ENCODE measurements at places on chromosomes 7 and 10. TPM values are rescaled to one million over a fixed set of nuclear protein-coding genes. Genes with fewer than 3 reads are reported as not detected.

- DNase-seq = no peak
These were observed 124.3 kb downstream of the NEURL1 start for GRCh38 chr10:103617602-103618385.

- no peak for DNase-seq
These were observed 267.5 kb upstream of the HABP2 start for GRCh38 chr10:113285305-113285704.

- no peak for DNase-seq
These were observed 63.9 kb downstream of the TMEM209 start for GRCh38 chr7:130141161-130141883.

GRCh38 chr7:136526408-136527105 lies 341.9 kb upstream of the CHRM2 start:
- DNase-seq = no peak

DNA sequence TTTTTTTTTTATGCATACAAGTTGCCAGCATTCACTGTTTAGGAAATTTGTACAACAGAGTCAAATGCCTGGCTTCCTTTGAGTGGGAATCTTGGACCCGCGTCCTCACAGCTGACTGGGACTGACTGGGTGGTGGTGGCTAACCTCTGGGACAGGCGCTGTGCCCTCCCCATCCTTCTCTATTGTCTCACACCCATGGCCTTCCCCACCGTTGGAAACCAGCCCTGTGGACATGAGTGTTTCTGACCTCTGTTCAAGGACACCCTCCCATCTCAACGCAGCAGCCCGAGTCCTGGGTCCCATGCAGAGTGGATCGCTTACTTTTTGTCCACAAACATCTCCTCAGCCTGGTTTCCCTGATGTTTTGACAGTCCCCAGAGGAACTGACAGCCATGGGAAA lies 125.1 kb upstream of the PPIF start:
- DNase-seq = no peak

- no peak for DNase-seq
These were observed 42.1 kb upstream of the RASGEF1A start for GRCh38 chr10:43308986-43309385.

- no peak for DNase-seq
These were observed at the start of gene CALY for GRCh38 chr10:133336577-133337369. TSS of gene CALY (minus strand) at chr10:133336896. CDS start at chr10:133328989, 7,907 bp downstream.

- DNase-seq = no peak
These were observed 496.4 kb downstream of the KIF20B start for GRCh38 chr10:90197766-90198165.

DNA sequence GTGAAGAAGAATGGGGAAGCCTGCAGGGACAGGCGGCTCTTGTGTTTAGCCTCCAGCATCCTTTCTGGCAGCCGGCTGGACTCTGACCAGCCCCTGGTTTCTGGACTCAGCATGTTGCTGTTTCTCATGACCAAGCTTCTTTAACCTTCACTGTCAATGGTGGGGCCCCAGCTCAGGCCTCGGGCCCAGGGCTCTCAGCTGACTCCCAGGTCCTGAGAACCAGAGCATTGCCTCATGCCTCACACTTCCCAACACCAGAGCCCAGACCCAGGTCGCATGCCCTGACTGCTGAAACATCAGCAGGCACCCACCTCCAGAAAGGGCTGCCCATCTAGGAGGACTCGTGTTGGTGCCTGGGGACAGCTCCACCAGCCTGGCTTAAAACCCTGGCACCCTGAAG lies 34.8 kb upstream of the FGFR2 start:
- DNase-seq = no peak

DNA sequence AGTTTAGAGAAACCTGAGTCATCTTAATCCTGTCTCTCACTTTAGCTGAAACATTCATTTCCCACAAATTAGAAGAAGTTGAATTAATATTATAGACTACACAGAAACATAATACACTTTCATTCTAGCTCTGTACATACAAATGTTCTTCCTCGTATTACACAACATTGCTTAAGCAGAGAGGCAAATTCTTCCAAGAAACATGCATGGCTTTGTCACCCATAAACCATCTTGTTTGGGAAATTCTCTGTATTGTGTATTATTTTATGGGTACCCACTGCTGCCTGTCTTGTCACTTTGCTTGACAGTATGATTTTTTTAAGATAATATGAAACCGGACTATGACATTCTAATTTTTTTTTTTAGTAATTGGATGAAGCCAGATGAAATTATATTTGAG lies 104.0 kb downstream of the SRI start:
- DNase-seq = no peak

DNA sequence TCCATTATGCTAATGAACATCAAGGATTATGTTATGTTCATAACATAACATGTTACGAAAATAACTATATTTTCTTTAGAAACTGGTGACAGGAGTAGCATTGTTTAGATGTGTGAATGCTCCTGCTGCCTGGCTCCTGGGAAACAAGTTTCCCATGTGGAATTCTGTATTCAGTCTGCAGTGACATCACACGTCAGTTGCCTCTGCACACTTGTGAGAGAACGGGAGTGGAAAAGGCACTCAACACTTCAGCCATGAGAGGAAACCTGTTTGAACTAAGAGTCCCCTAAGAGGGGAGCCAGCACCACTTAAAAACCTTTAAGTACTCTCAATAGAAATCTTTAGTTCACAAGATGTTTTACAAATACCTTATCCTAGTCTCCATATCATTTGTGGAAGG lies 140.3 kb upstream of the FAM20C start:
- no peak for DNase-seq

- DNase-seq = peak; percentile 74
These were observed 1.7 kb upstream of the CXCL12 start for GRCh38 chr10:44386546-44387052.

- DNase-seq = no peak
These were observed 319.0 kb downstream of the PLXNA4 start for GRCh38 chr7:132257253-132257652.

DNA sequence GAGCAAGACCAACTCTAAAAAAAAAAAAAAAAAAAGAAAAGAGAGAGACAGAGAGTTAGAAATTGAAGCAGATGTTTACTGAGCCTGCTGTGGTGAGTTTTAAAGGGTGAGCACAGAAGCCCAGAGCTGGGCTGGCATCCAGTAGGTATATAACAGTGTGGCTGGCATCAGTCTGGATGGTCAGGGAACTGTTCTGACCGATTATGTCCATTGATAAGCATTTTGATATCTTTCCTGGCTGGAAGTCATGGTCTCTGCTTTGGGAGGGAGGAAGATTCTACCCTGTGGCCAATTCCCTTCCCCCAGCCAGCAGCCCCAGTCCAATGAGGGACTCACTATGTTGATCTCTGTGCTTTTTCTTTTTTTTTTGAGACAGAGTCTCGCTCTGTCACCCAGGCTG lies 65.2 kb upstream of the PODXL start:
- DNase-seq = no peak

DNA sequence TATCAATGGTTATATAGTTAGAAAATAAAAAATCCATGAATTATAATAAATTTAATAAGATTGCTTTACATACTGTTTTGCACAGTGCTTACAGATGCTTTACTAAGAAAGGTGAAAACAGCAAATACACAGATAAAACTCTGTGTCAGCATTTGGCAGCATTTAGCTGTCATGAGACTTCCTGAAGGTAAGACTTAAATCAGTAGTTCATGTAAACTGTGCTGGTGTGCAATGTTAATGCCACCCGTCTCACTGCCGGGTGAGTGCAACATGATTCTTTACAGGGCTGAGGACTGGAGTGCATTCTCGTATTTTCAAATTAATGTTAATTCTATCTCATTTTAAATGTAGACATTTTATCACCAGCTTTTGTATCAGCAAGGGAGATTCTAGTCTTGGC lies 326.2 kb upstream of the POT1 start:
- no peak for DNase-seq

DNA sequence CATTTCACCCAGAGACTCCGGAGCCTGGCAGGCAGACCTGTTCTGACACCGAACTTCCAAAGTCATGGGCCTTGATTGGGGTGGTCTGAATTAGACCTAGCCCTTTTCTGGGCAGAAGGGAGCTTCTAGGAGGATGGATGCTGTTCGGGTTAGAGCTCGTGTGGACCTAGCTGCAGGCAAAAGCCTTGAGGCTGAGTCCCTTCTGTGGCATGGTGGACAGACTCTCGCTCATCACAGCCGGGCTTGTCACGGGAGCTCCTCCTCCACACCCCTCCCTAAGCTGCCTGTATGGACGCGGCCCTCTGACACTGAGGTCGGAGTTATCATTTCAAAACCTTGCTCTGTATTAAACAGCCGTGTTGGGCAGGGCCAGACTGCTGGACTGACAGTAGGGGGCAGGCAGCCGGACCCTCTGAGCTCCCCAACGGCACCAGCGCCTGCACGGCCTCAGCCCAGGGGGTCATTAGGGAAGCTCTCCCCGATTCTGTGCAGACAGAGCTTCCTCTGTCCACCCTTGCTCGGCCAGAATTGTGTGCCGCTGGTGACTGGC lies 2.2 kb downstream of the IRF5 start:
- DNase-seq = no peak

DNA sequence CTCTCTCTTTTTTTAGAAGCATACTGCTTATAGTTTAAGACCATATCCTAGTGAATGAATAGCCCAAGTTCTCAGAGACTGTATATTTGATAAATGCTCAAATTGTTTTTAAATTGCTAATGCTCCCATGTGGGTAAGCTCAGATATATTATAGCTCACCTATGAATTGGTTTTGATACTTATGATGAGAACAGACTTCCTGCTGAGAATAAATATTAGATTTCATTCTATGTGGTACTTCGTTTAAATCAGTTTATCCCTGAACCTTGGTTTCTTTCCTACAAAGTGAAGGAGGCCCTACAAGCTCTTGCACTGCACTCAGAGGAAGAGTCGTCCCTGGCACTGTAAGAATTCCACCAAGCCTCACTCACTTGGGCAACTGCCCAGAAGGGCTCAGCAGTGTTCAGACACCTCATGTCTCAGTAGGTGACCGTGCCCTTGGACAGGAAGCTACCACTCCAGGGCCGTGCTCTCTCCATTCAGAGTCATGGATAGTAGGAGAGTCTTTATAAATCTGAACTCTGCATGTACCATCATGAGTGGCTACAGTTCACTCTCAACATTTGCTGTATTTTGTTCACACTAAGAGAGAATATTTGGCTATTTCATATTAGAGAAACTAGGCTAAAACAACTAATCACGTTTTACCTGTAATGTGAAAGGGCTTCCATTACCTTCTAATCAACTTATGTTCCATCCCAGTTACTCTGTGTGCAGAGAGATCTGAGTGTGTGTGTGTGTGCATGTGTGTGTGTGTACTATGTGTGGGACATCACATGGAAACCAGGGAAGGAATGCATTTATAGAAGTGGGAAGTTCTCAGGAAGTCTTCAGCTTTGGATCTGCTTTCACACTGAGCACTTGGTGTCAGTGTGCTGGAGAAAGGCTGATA lies 93.8 kb downstream of the PTPRE start:
- DNase-seq = no peak

DNA sequence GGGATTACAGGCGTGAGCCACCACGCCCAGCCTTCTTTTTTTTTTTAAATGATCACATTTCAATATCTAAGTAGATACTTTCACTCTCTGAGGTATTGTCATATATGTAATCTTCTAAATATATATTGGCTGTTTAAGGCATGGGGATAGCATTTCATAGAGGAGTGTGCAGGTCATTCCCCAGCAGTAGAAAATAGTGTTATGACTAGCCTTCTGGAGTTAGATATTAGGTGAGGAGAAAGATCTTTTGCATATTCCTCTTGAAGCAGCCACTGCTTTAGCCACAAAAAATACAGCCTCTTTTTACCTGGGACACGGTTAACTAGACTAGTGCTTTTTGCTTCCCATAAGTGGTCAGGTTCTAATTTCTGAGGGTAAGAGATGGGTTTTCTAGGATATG lies 28.9 kb downstream of the ADD3 start:
- no peak for DNase-seq

GRCh38 chr10:48366261-48366660 lies 59.8 kb downstream of the MAPK8 start:
- DNase-seq = no peak

DNA sequence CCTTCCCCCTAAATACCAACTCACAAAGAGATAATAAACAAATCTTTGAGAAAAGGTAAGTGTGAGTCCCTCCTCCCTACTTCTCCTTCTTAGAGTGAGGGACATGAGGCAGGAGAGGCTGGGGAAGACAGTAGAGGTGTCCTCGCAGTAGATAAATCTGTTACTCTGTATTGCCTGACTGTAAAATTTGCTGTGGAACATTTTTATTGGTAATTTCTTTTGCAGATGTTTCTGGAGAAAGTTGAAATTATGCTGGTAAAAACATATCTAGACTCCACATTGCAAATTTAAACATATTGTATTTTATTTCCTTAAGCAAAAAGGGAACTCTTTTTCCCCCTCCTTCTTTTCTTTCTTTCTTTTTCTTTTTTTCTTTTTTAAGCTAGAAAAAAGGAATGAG lies 58.5 kb downstream of the PLCE1 start:
- no peak for DNase-seq

DNA sequence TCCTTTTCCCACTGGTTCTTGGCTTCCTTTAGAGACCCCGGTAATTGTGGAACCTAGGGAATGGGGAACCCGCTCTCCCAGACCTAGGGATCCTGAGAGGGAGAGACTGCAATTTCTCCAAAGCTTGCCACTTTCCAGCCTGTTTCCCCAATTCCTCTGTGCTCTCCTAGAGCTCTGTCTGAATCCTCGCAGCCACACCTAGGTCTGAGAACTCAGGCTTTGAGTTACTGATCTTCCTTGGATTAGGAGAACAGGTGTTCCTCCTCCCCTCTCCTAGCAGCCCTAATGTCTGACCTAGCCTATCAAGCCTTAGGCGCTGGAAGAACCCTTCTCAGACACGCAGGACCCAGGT lies 20.0 kb downstream of the WNT8B start:
- no peak for DNase-seq

GRCh38 chr7:40851001-40851400 lies 716.2 kb downstream of the SUGCT start:
- DNase-seq = no peak

DNA sequence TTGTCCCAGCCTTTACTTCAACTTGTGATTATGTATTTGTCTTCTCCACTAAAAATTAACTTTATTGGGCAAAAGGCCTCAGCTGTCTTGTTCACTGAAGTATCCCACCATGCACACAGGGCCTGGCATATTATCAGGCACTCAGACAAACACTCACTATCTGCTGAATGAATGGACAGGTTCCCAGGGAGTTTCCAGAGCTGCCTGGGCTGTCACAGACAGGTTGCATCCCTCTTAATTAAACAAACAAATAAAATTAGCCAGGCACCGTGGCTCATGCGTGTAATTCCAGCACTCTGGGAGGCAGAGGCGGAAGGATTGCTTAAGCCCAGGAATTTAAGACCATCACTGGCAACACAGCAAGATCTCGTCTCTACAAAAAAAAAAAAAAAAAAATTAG lies 1.5 kb upstream of the TSPAN14 start:
- no peak for DNase-seq

- DNase-seq = no peak
These were observed 270.5 kb downstream of the CNTNAP2 start for GRCh38 chr7:146387140-146387539.

- DNase-seq = no peak
These were observed 824.4 kb downstream of the GRID1 start for GRCh38 chr10:85542152-85542551.

The LBX1 gene
- not detected for total RNA-seq

The PDE1C gene
- total RNA-seq = 19.2 TPM

The CADPS2 gene
- total RNA-seq = 25.5 TPM

The ZNF488 gene
- not detected for total RNA-seq

The CCDC136 gene
- 17.9 TPM for total RNA-seq

The INA gene
- total RNA-seq = 3.9 TPM

The FGL2 gene
- total RNA-seq = 7.4 TPM

The DYDC2 gene
- total RNA-seq = not detected

The TBRG4 gene
- 71.2 TPM for total RNA-seq

The PTPRZ1 gene
- 8.1 TPM for total RNA-seq

The KNDC1 gene
- 3.4 TPM for total RNA-seq

The FKBP6 gene
- not detected for total RNA-seq

The TEX36 gene
- total RNA-seq = not detected

Data from vagina (tissue), 2 donors.